ENCODE measurements at places on chromosomes 11 and 22.

GRCh38 chr11:287821-288477 lies 977 bp upstream of the PGGHG start:
- no peak for DNase-seq

- no peak for DNase-seq
These were observed 63.4 kb downstream of the AAMDC start for GRCh38 chr11:77884186-77884828.

- DNase-seq, result no peak
These were observed 26.7 kb downstream of the MOB2 start for GRCh38 chr11:1459764-1460395.

GRCh38 chr11:60326955-60327354 lies at the start of gene MS4A6E:
MS4A6E (plus strand) TSS chr11:60327255; CDS start chr11:60334896, 7,641 bp downstream.
- DNase-seq, result no peak

- DNase-seq, result no peak
These were observed 7.5 kb downstream of the ALG8 start for GRCh38 chr11:78131956-78132355.

GRCh38 chr11:70364745-70365543 lies 33.4 kb upstream of the CTTN start:
- no peak for DNase-seq

DNA sequence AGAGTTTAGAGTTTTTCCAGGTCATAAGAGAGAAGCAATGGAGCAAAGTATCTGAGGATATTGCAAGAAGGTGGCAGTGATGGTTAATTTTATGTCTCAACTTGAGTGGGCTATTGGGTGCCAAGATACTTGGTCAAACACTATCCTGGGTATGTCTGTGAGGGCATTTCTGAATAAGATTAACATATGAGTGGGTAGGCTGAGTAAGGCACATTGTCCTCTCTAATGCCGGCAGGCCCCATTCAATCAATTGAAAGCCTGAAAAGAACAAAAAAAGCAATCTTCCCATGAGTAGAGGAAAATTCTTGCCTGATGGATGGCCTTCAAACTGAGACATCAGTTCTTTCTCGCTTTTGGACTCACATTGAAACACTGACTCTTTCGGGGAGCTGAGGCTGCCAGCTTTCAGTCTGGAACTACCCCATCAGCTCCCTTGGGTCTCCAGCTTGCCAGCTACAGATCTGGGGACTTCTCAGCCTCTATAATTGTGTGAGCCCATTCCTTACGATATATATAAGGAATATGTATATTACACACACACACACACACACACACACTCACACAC lies 228.8 kb downstream of the BUD13 start:
- no peak for DNase-seq

- no peak for DNase-seq
These were observed 95.9 kb downstream of the CACNA1I start for GRCh38 chr22:39666495-39666894.
